Activated gamma-delta T cell treated with Interleukin-2 at 50 U/mL for 16 hours (primary cell): ENCODE measurements at places on chromosomes 7 and 10.

DNA sequence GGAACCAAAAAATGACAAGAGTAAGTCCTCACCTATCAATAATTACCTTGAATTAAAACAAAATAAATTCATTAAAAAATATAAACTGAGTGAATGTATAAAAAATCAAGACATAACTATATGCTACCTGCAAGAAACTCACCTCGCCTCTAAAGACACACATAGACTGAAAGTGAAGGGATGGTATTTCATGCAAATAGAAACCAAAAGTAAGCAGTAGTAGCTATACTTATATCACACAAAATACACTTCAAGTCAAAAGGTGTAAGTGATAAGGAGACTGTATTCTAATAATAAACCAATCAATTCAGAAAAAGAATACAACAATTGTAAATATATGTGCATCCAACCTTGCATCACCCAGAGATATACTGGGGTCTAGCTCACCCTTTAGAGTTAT lies 332.6 kb downstream of the SH2D4B start:
- no peak for DNase-seq

GRCh38 chr7:151626422-151627115 lies 106.9 kb upstream of the RHEB start:
- peak; percentile 18 for DNase-seq

GRCh38 chr10:94416896-94417295 lies 14.6 kb downstream of the TBC1D12 start:
- DNase-seq, result no peak

- DNase-seq, result no peak
Observed at GRCh38 chr10:33385015-33385414, 50.5 kb upstream of the NRP1 start.

DNA sequence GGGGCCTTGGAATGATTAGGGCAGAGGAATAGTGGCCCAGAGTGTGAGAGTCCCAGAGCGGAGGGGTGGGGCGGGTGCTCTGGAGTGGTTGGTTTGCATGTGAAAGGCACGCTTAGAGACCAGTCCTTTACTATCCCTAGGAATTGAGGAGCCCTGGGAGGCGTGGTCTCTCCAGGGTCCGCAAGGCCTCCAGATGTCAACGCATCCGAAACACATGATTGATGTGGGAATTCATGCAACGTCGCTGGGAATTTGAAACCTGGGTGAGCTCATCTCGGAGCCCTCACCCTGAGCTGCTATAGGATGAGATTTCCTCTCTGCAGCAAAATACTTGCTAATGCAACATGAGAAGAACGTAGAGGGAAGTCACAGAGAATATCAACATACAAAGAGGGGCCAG lies 51.2 kb downstream of the NPTX2 start:
- DNase-seq, result no peak

DNA sequence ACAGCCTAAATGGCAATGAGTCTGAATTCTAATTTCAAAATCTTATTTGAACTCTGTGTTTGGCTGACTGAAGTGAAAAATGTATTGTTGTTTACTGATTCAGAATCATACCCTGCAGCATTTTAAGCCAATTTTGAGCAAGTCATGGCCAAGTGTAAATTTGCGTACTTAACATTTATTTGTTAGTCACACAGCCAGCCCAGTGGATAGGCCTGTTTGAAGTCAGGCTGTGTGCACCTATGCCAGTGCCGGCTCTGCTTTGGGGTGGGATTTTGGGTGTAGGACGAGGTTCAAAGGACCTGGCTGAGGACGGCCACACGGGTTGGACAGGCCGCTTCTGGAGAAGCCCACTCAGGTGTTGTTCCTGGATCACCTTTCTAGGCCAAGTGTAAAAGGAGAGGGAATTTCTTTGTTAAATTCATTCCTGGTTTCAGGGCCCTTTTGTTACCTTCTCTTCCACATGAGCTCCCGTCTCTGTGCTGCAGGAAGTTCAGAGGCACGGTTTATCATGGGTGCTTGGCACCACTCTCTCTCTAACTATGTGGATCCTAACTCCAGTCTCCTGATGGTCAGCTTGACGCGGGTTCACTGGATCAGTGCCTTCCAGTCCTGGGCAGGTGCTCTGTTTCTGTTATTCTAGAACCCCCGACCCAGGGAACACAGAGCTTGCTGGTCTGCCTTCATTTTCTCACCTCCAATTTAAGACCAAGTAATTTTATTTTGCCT lies 84.7 kb downstream of the CCNY start:
- no peak for DNase-seq

DNA sequence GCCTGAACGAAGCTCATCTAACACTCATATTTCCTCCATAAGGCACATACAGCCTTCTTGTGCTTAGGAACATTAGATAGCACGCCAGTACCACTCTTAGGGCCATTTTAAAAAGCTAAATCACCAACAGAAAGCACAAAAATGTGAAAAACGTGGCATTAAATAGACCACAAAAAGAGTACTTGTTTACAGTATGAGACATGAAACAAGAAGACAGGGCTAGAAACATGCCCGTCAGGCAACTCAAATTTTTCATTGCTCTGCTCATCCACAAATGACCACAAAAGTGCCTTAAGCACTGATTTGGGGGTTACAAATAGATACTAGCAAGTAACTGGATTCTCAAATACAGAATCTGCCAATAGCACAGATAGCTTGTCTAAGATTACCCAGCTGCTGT lies 67.8 kb downstream of the ELMO1 start:
- DNase-seq, result no peak

DNA sequence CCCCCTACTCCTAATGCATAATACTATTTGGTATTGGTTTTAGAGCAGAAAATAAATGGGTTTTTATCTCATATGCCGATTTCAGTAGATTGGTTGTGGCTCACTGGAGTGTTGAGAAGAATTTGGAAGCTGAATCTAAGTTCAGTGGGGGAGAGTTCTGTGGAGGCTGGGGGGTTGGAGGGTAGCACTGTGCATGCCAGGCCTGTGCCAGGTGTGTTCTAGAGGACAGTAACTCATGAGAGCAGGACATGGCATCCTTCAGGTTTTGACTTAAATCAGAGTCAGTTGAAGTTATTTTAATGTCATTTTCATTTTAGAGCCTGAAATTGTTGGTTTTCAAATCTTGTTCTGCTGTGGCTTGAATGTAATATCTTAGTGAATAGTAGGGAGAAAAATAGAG lies 79.5 kb downstream of the EEPD1 start:
- DNase-seq, result no peak

- DNase-seq, result no peak
Observed at GRCh38 chr7:3140834-3141233, 97.2 kb upstream of the CARD11 start.

GRCh38 chr7:29287366-29287765 lies 92.8 kb downstream of the CHN2 start:
- no peak for DNase-seq

DNA sequence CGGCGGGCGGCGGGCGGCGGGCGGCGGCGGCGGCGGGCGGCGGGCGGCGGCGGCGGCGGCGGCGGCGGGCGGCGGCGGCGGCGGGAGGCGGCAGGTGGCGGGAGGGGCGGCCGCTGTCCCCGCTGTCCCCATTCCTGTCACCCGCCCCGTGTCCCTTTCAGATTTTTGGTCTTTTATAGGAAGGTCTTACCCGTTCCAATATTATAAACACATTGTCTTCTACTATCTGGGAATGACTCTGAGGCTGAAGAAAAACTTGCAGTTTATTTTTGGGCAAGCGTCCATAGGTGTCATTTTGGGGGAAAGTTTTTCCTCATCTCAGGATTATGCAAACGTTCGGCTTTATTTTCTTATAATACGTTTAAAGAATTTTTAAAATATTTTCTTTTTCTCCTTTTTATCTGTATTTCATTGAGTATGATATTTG lies 578 bp downstream of the ZNF713 start:
- no peak for DNase-seq

- no peak for DNase-seq
Observed at GRCh38 chr10:117264782-117265181, 23.9 kb downstream of the SLC18A2 start.

GRCh38 chr10:23253780-23254179 lies 61.7 kb downstream of the PTF1A start:
- DNase-seq, result no peak

- DNase-seq, result no peak
Observed at GRCh38 chr10:79254333-79255006, 92.8 kb upstream of the PPIF start.

DNA sequence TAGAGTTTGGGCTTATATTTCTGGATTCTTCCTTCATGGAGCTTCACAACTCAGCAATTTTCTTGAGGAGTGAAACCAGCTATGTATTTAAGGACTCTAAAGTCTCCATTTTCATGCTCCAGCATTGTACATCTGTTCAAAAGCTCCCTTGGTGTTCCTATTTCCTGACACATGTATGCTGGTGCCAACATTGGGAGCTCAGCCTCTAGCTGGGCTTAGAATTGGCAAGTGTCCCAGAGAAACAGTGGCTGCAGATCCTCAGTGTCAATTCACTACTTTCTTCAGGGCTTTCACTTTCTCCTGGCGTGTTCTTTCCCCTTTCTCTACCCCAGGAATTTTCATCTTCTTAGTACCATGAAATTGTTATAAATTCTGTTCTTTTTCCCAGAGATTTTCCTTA lies 103.1 kb downstream of the ZNF467 start:
- no peak for DNase-seq

DNA sequence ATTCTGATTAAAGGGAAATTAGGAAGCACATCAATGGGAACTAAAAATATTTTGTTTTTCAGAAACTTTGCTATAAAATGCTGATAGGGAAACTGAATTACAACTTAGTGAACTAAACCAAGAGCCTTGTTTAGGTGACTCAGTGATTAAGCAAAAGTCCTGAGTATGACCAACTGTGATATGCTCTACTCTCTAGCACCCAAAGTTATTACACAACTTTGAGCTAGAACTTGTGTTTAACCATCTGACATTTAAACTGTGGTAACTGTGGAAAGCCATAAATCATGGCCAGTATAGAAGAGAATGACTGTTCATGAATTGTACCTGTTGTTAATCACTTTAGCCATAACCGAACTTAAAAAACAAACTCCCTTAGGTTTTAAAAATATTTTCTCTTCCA lies 127.4 kb downstream of the ZNF365 start:
- DNase-seq, result no peak

DNA sequence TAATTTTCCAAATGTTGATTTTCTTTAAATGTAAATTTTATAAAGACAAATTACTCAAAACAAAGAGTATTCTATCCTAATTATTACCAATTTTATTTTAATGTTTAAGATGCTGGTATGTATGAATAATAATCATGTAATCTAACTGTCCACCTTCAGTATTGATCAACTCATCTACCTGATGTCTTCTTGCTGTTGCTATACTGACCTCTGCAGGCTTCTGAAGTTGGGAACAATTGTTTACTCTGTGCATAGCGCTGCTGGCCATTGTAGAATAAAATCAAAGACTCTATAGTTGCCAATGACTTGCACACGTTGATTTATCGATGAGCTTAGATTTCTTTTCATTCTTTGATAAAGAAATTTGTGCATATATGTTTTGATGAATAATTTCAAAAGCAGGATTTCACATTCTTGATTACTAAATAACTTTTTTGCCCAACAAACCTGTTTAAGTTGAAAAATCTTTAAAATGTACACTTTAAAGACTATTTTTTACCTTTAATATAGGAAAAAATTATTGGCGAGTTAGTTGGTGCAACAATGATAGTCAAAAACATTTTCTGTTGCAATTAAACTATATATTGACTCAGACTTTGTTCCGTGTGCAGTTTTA lies 282.3 kb downstream of the TFEC start:
- DNase-seq, result no peak

DNA sequence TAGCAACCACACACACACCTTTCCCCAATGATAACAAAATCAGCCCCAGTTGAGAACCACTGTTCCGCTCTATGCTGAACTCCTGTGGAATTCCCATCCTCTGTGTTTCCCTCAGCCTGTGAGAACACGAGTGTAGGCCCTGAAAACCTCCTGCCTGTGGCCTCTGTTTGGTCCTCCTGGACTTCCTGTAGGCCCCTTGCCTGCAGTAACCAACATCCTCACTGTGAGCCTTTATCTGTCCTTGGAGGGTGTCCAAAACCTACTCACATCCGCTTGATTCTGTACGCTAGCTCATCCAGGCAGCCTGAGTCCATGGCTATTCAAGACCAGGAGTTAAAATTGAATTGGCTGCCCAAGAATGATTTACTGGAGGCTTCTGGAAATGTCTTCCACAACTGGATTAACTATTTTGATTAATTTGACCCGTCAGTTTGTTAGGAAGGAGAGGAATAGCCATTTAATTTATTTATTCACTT lies 149.8 kb downstream of the AKR1D1 start:
- DNase-seq, result no peak

- no peak for DNase-seq
Observed at GRCh38 chr7:70233776-70234175, 635.5 kb downstream of the AUTS2 start.

DNA sequence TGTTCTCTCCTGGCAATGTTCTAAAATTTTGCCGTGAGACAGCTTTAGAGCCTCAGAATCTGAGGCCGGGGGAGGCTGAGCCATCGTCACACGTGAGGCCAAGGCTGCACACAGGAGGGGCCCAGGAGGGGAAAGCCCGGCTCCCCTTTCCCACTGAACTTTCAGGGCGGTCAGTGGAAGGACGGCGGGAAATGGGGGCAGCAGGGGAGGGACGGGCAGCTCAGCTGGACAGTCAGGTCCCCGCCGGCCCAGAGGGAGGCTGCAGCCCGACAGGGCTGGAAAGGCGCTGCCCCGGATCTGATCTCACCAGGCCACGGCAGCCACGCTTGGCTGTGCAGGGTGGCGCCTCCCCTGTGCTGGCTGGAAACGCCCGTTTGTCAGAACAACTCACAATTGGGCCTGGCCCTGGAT lies 43.3 kb upstream of the ADGRA1 start:
- DNase-seq, result no peak

GRCh38 chr10:122120008-122120744 lies 131.2 kb downstream of the TACC2 start:
- no peak for DNase-seq
